Hematopoietic multipotent progenitor cell treated with erythropoietin and hydrocortisone succinate and interleukin-3 and kit ligand, for 4 days (in vitro differentiated cells): ENCODE measurements at places on chromosomes 5 and 9.

DNA sequence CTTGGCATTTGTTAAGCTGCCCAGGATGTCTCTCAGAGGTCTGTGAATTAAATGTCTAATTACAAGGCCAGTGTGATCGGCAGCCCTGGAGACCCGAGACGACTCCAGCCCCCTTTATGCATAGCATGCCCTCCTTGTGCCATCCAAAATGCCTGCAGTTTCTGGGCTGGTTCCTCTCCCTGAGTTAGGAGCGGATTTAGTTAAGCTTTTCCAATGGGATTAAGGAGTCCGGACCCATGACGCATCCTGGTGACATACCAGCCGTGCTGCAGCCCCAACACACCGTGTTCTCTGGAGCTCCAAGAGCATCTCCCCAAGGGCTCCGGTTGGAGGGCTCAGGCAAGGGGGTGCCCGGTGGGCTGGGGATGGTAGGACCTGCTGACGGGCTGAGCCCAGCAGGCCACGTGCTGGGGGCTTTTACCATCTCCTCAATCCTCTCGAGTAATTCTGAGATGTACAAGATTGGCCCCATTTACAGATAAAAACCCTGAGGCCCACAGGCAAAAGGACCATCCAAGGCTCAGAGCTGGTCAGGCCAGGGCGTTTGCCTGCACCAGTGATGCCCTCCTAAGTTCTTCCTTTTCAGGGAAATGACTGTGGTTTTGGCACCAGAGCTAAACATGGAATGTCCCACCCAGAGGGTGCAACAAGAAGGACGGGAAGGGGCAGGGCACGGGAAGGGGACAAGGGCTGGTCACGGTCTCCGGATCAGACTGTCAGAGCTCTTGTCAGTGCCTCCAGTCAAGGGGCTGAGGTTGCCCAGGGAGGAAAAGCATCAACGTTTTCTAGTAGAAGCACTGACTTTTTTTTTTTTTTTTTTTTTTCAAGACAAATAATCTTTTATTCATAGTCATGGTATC, 82.6 kb upstream of the PHYKPL start:
- DNase-seq: no peak

DNA sequence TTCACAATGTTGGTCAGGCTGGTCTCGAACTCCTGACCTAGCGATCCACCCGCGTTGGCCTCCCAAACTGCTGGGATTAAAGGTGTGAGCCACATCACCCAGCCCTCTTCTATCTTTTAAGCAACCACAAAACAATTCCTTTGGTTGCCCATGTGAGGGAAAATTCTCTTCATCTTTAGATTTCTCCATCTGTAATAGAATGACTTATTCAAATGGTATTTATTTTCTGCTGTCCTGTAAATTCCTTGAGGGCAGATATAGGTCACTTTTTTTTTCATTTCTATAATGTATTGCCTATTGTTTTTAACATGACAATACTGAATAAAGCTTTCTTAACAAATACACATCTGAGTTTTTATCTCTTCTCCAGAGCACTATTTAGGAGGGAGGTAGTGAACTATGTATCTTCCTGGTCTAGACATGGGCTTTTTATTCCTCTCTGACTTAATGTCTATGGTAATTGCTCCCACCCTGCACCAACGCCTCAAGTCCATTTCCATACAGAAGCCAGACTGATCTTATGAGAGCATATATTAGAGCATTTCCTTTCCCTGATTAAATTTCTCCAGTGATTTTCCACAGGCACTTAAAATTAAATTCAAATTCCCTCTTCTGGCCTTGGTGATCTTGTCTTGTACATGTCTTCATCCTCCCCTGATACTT, 595.6 kb downstream of the CAAP1 start:
- DNase-seq: no peak

DNA sequence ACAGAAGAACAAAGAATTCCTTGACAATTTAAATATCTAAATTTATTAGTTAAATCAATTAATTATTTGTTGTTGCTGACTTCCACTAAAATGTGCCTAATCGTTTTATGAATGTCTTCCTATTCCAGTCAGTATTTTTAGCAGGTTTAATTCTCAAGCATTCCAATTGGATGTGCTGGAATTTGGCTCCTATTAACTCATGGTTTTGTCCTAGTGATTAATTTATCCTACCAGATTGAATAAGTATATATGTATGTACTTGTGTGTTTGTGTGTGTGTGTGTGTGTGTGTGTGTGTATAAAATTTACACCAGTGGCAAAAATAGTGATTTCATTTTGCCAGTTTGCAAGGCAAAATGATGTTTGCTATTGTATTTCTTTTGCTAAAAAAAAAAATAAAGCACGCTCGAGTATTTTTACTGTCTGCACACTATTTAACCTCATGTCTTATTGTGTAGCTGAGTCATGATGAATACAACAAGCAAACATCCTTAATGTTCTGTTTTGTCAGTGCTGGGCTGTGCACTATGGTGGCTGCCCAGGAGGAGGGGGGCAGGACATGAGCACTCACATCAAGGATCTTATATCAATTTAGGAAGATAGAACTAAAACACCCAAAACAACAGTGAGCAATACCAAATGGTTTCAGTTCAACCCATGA, 375.5 kb downstream of the PDE4D start:
- no peak for DNase-seq

DNA sequence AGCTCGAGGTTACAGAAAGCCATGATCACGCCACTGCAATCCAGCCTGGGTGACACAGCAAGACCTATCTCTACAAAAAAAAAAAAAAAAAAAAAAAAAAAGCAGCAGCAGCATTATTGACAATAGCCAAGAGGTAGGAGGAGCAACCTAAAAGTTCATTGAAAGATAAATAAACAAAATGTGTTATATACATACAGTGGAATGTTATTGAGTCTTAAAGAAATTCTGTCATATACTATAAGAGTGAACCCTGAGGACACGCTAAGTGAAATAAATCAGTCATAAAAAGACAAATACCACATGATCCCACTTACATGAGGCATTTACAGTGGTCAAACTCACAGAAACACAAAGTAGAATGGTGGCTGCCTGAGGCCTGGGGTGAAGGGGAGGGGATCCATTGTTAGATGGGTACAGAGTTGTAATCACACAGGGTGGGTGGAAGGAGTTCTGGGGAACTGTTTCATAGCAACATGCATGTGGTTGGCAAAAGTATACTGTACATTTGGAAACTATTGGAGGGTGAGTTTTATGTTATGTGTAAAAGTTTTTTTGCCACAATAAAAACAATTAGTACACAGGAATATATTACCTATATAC, 77.2 kb downstream of the MLLT3 start:
- no peak for DNase-seq

- no peak for DNase-seq
Measured at GRCh38 chr9:127531676-127532075, 80.4 kb downstream of the LRSAM1 start.

DNA sequence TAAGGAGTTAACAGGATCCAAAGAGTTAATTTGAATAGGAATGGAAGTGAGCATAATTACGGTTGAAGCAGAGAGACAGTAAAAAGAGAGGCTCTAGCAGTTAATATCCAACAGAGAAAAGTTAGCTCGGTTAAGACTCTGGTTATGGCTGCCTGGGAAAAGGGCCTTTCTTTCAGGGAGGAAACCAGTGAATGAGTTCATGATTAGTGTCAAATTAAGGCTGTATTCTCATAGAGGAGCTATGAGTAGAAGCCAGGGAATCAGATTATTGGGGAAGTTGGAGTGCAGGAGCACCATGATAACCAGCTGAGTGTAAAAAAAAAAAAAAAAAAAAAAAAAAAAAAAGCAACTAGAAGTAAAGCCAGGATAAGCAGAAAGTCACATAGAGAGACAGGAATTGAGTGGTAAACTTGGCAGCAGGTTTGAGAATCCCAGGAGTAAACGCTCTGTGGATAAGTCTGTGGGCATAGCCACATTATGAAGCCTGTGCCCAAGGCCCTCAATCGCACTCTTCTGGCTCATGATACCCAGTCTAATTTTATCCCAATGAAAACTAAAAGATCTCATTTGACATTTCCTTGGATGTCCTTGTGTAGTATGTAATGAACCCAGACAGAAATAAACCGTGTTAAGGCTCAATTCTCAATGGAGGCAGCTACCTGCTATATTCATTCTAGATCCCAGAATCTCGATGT, 372.6 kb upstream of the MPDZ start:
- DNase-seq: no peak

DNA sequence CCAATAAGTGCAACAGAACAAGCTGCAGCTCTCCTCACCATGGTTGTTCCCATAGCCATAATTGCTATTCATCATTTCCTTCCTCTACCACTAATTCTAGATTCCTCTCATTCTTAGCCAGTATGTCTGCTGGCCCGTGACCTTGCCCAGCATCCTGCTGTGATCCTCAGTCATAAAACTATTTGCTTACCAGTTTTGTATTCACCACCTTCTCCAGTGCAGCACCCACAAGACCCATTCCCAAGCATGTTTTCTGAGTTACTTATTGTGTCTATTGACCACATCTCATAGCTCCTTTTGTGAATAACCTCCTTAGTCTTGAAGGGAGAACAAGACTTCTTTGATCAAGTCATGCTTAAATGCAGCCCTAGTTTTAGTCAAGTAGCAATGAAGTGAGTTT, 488.0 kb upstream of the CTNND2 start:
- DNase-seq: no peak

DNA sequence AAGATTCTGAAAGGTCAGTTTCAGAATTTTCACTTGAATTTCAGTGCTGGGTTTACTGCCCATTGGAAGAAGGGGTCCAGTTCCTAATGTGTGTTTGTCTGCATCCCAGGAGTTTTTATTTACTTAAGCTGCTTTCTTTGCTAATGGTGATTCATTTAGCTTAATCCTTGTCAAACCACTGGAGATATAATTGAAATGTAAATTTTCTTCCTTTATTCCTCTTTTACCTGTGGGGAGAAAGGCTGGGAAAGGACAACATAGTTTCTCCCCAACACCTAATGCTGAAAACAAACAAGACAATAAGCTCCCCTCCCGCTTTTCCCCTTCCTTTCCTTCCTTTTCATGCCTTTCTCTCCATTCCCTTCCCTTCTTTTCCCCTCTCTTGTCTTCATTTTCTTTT, 185.8 kb downstream of the KCTD16 start:
- no peak for DNase-seq

DNA sequence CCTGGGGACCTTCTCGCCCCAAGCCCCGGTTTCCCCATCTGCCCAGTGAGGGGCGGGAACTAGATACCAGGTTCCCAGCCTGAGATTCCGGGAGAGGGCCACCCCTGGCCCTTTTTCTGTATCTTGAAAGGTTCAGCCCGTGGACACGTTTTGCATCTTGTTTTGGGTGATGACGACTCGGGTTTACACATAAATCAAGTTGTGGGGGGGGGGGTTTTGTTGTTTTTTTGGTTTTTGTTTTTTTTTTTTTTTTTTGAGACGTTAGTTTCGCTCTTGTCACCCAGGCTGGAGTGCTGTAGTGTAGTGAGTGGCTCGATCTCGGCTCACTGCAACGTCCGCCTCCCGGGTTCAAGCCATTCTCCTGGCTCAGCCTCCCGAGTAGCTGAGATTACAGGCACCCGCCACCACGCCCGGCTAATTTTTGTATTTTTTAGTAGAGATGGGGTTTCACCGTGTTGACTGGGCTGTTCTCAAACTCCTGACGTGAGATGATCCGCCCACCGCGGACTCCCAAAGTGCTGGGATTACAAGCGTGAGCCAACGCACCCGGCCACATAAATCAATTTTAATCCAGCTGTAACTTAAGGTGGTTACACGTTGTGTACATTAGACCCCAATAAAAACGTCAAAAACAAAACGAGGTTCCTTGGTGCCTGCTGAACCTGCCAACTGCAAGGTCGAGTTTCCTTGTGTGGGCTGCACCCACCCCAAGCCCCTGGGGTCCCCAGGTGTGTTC, 1.1 kb upstream of the BRD3 start:
- DNase-seq: no peak

DNA sequence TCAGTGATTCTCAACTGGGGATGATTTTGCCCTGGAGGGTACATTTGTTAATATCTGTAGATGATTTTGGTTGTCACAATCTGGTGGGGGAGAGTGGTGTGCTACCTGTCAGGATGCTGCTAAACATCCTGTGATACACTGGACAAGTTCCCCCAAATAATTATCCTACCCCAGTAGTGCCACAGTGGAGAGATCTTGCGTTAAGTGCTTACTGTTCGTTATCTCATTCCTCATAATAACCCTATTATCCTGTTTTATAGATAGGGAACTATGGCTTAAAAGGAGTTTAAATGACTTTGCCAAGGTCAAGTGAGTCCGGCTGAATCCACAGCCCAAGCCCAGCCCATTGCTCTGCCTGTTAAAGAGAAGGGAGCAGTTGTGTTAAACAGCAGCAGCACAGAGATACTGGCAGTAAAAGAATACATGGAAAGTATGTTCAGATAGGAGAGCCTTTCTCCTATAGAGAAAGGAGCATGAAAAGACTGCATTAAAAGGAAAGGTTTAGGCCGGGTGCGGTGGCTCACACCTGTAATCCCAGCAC, 15.4 kb downstream of the CNOT8 start:
- DNase-seq: no peak

DNA sequence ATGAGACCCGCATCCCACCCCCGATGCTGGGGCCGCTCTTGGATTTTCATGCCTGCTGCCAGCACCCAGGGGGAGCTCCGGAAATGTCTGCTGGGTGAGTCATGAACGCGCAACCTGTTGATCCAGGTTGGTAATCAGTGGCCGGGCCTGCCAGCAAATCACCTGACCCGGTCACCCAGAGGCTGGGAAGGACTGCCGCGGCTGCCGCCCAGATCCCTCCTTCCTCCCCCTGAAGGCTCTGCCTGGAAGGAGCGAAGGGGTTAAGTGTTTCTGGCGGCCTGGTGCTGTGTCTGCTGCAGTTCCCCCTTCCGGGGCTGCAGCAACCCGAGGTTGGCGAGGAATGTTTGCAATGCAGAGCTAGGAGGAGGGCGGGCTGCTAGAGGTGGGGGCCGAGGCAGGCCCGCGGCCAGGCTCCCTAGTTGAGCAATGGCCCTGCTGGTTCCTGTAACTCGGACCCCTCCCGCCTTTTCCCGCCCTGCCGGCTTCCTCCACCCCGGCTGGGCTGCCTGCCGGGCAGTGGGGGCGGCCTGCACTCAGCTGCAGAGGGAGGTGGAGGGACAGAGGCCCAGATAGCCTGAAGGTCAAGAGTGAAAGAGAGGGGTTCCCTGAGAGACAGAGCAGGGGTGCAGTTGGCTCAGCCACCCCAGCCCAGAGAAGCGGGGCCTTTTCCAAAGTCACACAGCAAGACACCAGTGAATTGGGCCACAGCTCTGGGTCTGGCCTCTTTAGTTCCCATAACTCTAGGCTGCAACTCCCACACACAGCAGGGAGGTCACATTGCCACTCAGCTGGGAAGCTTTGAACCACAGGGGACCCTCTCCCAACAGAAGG, 156.3 kb upstream of the IER5L start:
- DNase-seq: peak; percentile 86

GRCh38 chr9:136361047-136361753, 2.3 kb downstream of the DNLZ start:
- no peak for DNase-seq

DNA sequence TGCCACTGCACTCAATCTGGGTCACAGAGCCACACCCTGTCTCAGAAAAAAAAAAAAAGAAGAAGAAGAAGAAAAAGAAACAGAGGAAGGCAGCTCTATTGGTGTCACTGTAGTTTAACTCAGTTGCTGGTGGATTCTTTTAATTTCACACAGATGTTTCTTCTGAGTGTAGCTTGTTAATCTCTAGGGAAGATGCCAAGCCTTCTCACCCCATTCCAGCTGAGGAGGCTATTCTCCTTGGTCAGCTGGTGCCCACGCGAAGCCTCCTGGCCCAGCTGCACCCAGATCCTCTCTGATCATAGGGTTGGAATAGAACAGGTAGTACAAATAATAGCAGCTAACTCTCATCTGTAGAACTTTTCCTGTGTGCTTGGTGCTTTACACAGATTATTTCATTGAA, 113.8 kb upstream of the SPRY4 start:
- no peak for DNase-seq

- DNase-seq: no peak
Measured at GRCh38 chr9:94700445-94700844, 26.1 kb upstream of the AOPEP start.

GRCh38 chr5:35482167-35482755, 135.4 kb upstream of the SPEF2 start:
- no peak for DNase-seq
